Activated B cell treated with CpG ODN at 0.5 μM for 24 hours (primary cell): ENCODE measurements at places on chromosomes 16 and 17. TPM values are rescaled to one million over a fixed set of nuclear protein-coding genes. Genes with fewer than 3 reads are reported as not detected.
A peak's percentile ranks its signal among the peaks of the same experiment; 100 is the strongest.

GRCh38 chr17:68019336-68019674 lies 16.2 kb upstream of the KPNA2 start:
- no peak for DNase-seq
- H3K4me3 ChIP-seq, result peak overlapping the region; percentile 90
- H3K27me3 ChIP-seq, result peaks cover 2% of the 10 kb centered on the region
- H3K4me1 ChIP-seq, result peaks cover 14% of the 10 kb centered on the region
- H3K27ac ChIP-seq, result peak overlapping the region; percentile 90
- H3K36me3 ChIP-seq, result peaks cover 4% of the 10 kb centered on the region

GRCh38 chr17:61306003-61306402 lies 93.6 kb upstream of the TBX2 start:
- H3K4me1 ChIP-seq, result no peaks in the 10 kb centered on the region
- DNase-seq, result no peak
- H3K27me3 ChIP-seq, result no peaks in the 10 kb centered on the region
- no peaks in the 10 kb centered on the region for H3K36me3 ChIP-seq
- H3K27ac ChIP-seq, result no peak overlapping the region

CRHR1 gene
- total RNA-seq, result not detected in 2 replicates

KPNB1 gene
- total RNA-seq, result 361 and 365 TPM in 2 replicates

JPT1 gene
- total RNA-seq, result 70.5 and 72.9 TPM in 2 replicates

DNA sequence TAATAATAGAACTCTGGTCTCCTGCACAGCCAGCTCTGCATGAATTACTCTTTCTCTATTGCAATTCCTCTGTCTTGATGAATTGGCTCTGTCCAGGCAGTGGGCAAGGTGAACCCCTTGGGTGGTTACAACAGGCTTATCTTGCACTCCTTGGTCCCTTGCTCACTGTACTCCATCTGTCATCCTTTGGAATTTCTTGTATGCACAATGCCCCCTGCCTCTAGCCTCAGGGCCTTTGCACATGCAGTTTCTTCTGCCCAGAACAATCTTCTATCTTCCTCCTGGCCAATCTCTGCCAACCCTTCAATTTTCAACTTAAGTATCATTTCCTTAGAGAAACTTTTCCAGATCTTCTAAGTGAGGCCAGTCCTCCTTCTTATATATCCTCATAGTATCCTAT lies 114.7 kb upstream of the NLRP1 start:
- no peak overlapping the region for H3K4me3 ChIP-seq
- H3K36me3 ChIP-seq, result no peaks in the 10 kb centered on the region
- no peaks in the 10 kb centered on the region for H3K4me1 ChIP-seq
- no peak overlapping the region for H3K27ac ChIP-seq

- H3K4me3 ChIP-seq, result no peak overlapping the region
- H3K27me3 ChIP-seq, result no peaks in the 10 kb centered on the region
- H3K27ac ChIP-seq, result peak overlapping the region; percentile 72
- DNase-seq, result no peak
Observed at GRCh38 chr17:68221786-68222185, 26.1 kb upstream of the AMZ2 start.

KRT9 gene
- total RNA-seq, result not detected in 2 replicates

HOXB3 gene
- total RNA-seq, result 1.4 and 2.6 TPM in 2 replicates

- H3K36me3 ChIP-seq, result peaks cover 4% of the 10 kb centered on the region
- no peaks in the 10 kb centered on the region for H3K27me3 ChIP-seq
- H3K27ac ChIP-seq, result no peak overlapping the region
- peaks cover 37% of the 10 kb centered on the region for H3K4me1 ChIP-seq
- no peak overlapping the region for H3K4me3 ChIP-seq
- DNase-seq, result no peak
Observed at GRCh38 chr17:79948945-79949655, 86.6 kb downstream of the TBC1D16 start.

ARL17B gene
- 35.7 and 43.3 TPM in 2 replicates for total RNA-seq

CHP2 gene
- not detected in 2 replicates for total RNA-seq

DNA sequence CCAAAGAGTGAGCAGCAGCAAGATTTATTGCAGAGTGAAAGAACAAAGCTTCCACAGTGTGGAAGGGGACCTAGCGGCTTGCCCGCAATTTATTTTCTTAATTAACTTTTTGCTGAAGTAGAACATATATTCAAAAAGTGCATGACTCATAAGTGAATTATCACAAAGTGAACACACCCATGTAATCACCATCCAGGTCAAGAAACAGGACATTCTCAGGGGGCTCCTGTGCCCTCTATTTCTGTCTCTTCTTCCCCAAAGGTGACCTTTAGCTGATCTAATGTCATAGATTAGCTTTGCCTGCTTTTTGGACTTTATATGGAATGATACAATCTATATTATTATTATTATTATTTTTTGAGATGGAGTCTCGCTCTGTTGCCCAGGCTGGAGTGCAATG lies 19.9 kb downstream of the ERAL1 start:
- H3K27me3 ChIP-seq, result no peaks in the 10 kb centered on the region
- H3K4me1 ChIP-seq, result peaks cover 28% of the 10 kb centered on the region
- no peak for DNase-seq
- no peak overlapping the region for H3K27ac ChIP-seq

IGSF6 gene
- total RNA-seq, result 0.29 and 0.46 TPM in 2 replicates

DNA sequence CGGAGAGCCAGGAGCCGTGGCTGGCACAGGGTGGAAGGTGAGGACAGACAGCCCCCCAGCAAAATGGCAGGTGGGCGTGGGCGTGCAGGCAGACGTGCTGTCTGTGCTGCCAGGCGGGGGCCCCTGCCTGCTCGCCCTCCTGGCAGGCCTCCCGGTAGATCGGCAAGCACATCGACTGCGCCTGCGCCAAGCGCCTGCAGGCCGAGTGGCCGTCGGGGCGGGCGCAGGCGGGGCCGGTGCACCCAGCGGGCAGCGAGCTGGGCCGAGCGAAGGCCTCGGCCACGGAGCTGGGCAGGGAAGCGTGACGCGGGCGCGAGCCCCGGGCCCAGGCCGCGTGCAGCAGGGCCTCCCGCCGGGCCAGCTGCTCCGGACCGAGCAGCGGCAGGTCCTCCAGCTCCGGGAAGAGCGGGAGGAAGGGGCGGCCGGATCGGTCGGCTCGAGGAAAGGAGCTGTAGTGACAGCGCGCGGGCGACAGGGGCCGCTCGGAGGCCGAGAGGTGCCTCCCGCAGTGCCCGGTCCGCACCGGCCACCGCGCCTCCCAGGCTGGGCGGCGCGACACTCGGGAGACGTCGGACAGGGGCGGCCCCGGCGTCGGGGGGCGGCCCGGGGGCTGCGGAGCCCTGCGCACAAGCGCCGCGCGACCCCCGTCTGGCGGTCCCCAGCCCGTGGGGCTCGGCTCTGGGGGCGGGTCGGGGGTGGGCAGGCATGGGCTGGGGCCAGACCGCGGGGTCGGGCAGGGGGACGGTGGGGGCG lies 16.9 kb downstream of the GRIN2C start:
- no peaks in the 10 kb centered on the region for H3K36me3 ChIP-seq
- DNase-seq, result no peak
- H3K27me3 ChIP-seq, result peaks cover 21% of the 10 kb centered on the region
- H3K27ac ChIP-seq, result no peak overlapping the region
- no peak overlapping the region for H3K4me3 ChIP-seq
- H3K4me1 ChIP-seq, result peaks cover 23% of the 10 kb centered on the region

GRCh38 chr17:28317966-28318758 lies 838 bp upstream of the TMEM97 start:
- H3K27me3 ChIP-seq, result no peaks in the 10 kb centered on the region
- no peak for DNase-seq
- peak overlapping the region; percentile 90 for H3K4me3 ChIP-seq
- H3K4me1 ChIP-seq, result peaks cover 25% of the 10 kb centered on the region
- H3K27ac ChIP-seq, result peak overlapping the region; percentile 76
